ENCODE measurements at places on chromosomes 12 and 14.

GRCh38 chr12:110669193-110669502, 19.8 kb downstream of the HVCN1 start:
- DNase-seq = no peak

DNA sequence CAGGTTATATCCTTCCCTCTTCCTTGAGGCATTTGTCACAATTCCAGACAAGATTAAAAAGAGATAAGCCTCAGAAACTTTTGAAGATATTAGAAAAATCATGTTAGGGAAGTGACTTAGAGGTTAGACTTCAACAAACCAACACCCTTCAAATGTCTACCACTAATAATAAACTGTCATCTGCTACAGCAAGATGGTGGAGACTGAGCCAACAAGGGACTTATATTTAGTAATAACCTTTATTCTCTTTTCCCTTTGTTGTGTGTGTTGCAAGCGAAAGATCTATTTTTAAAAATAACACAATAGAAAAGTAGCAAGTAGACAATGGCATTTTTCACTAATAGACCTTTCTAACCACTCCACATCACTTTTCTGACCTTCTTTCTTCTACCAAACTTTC, 28.6 kb downstream of the PRICKLE1 start:
- DNase-seq = no peak

- peak; percentile 95 for DNase-seq
Measured at GRCh38 chr12:38921025-38921677, 15.8 kb upstream of the CPNE8 start.

- DNase-seq = no peak
Measured at GRCh38 chr12:114744691-114745090, 60.7 kb upstream of the TBX3 start.

DNA sequence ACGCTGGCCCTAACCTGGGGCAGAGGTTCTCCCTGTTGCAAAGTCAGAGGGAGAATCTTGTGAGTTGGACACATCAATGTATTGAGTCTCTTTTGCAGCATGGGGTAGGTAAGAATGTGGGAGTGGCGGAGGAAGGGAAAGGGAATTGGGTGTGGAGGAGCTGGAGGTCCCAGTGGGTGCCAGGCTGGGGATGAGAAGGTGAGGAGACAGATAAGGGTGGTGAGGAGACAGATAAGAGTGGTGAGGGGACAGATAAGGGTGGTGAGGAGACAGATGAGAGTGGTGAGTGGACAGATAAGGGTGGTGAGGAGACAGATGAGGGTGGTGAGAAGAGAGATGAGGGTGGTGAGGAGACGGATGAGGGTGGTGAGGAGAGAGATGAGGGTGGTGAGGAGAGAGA, 72.9 kb upstream of the SFSWAP start:
- no peak for DNase-seq

GRCh38 chr12:20523658-20524057, 155.3 kb downstream of the PDE3A start:
- no peak for DNase-seq

DNA sequence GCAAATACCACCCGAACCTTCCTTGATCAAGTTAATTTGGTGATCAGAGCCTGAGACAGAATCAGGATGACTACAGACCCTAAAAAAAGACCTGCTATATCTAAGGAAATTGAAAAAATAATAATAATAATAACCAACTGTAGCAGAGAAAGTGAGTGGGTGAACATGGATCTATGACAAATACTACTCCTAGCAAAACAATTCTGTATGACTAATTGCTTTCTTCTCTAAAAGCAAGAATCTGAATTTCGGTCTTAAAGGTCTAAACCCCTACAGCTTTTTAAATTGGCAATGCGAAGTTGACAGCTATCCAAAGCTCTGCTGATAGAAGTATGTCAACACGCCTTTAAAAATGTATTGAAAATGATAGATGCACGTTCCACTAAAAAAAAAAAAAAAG, 102.2 kb downstream of the PRKAB1 start:
- DNase-seq = no peak

GRCh38 chr12:67299926-67300325, 30.8 kb downstream of the CAND1 start:
- peak; percentile 27 for DNase-seq

DNA sequence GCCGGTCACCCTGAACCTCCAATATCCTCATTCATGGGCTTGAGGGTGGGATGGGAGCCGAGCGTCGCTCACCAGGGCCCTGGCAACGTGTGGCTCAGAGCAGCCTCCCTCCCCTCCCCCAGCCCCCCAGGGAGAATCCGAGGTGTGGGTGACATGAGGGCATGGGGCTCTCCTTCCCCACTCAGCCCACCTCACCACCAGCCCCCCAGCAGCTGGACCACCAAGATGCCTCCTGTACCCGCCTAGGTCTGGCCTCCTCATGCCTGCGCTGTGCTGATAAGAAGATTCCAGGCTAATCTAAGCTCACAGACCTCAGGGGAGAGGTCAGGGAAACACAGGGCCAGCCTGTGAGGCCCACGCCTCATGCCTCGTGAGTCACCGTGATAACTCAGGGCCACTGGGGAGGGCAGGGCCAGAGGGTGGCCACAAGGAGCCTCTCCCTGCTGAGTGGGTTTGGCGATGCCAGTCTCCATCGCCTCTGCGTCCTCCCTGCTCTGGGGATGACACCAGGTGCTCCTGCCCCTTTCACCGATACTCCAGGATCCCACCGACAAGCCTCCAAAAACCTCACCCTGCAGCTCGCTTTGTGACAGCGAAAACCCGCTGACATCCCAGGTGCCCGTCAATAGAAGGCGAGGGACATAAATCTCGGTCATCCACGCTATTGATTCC, 56.9 kb downstream of the TESC start:
- DNase-seq = no peak

- DNase-seq = no peak
Measured at GRCh38 chr14:102431751-102432150, 69.0 kb downstream of the TECPR2 start.

GRCh38 chr14:105477660-105478397, 3.2 kb downstream of the CRIP2 start:
- DNase-seq = peak; percentile 45

DNA sequence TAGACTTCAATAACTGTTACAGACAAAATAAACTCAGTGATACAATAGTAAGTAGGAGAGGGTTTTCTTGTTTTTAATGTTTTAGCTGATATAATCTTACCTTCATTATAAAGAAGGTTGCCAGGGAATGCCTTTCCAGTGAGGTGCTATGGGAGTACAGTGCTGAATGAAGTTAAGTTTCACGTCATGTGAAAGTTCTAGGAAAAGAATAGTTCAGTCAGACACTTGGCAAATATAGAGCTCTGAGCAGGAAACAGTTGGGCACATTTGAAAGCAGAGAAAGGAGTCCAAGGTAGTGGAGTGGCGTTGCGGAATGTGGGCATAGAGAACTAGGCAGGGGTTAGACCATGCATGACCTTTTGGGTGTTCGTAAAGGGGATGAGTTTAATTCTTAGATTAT, 88.6 kb upstream of the DCN start:
- no peak for DNase-seq

DNA sequence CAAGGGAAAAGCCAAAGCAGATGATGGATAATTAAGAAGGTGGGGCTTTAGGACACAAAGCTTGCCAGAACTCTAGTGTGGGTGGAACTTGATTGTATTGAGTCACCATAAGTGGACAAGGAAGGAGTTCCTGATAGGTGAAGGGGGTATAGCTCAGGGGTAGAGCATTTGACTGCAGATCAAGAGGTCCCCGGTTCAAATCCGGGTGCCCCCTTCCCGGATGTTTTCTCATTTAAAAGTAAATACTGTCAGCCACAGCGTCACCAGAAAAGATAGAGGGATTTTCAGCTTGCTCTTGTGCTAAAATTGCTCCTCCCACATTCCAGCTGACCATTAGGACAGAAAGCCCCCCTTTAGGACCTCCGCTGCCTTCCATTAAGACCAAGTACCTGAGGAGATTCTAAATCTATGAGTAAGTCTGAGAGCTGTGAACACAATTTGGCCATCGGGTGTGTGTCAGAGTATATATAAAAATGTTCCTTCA, 36.6 kb downstream of the DCAF4 start:
- peak; percentile 41 for DNase-seq

- no peak for DNase-seq
Measured at GRCh38 chr14:58887931-58888330, 250.2 kb downstream of the DACT1 start.

GRCh38 chr14:90408713-90409112, 11.9 kb downstream of the CALM1 start:
- no peak for DNase-seq

GRCh38 chr14:61041704-61042103, 60.7 kb downstream of the SLC38A6 start:
- no peak for DNase-seq

- DNase-seq = peak; percentile 34
Measured at GRCh38 chr12:78118036-78118435, 287.3 kb downstream of the NAV3 start.

DNA sequence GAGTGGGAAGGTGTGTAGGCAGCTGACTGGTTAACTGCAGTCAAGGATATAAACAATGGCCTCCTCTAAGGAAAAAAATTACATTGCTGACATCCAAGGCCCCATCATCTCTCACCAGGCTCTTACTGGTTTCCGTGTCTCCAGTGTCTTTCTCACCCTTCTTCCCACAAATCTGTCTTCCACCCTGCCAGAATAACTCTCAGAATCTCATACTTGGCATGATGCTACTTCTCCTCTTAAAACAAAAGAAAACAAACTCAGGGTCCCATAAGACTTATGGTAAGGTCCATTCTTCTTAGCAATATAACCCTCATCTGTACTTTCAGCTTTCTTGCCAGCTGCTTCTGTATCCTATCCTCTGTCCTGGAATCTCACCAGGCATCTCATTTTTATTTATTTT, 68.9 kb downstream of the SUSD6 start:
- DNase-seq = no peak

- DNase-seq = no peak
Measured at GRCh38 chr14:94058128-94058673, 22.8 kb downstream of the DDX24 start.

DNA sequence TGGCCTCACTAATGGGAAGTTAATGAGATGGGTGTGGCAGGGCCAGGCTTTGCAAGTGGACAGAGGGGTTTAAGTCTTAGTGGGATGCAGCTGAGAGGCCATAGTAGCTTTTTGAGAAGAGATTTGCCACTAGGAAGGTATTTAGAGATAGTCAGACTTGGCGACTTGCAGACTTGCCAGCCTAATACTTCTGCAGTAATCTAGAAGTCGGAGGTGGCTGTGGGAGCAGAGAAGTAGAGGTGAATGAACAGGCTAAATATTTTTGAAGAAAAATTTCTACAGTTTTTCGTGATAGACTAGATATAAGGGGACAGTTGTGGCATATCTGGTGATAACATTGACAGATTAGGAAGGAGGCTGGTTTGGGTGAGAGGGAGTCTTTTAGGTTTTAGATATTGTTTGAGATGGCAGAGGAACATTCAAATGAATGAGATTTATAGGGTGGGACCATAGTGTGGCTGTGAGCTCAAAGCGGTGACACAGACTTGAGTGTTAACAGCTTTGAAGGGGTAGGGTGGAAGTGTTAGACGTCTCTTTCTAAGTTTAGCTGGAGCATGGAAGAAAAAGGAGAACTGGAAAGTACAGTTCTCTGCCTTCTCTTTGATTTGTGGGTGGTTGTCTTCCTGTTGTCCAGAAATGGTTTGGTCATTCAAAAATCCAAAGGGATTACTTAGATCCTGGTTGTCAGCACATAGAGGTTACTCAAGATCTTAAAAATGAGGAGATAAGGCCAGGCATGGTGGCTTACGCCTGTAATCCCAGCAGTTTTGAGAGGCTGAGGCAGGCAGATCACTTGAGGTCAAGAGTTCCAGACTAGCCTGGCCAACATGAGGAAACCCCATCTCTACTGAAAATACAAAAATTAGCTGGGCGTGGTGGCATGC, 44.9 kb downstream of the MAPKAPK5 start:
- no peak for DNase-seq

GRCh38 chr12:68557011-68557730, 53.5 kb upstream of the RAP1B start:
- no peak for DNase-seq

DNA sequence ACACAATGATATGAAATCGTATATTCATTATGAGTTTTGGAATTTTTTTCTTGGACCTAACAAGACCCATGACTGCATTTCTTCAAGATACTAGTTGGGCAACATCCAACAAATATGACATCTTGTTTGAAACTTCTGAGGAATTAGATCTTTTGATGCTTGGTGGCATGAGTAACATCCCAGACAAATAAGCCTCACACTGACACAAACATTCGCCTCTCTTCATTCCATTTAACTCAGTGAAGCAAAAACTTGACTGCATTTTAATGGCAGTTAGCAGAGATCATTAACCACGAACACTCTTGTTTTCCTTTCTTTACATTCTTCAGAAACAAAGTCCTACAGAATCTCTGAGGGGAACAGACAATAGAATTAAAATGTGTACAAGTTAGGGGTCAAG, 758.3 kb downstream of the C12orf50 start:
- DNase-seq = no peak

- no peak for DNase-seq
Measured at GRCh38 chr12:114579389-114579788, 104.6 kb downstream of the TBX3 start.

- DNase-seq = peak; percentile 30
Measured at GRCh38 chr12:26188641-26189040, 6.7 kb upstream of the SSPN start.

DNA sequence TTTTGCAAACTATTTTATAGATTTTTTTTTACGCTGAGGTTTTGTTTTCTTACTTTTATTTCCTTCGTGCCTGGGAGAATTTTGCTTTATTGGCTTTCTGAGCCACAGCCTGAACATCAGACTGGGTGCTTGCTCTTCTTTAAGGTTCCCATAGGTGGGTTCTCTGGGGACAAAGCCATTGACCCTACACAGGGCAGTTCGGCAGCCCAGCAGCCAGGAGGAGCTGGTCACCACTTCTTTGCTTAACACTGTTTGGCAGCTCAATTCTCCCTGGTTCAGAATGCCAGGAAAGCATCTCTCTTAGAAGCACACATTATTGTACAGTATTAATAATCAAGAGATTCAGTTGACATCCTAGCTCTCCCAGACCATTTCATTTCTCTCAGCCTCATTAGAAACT, 140.8 kb upstream of the NEDD1 start:
- peak; percentile 28 for DNase-seq

- no peak for DNase-seq
Measured at GRCh38 chr12:7161811-7162210, 27.7 kb upstream of the PEX5 start.

Data from DMS53 (cell line).